Activated naive CD4-positive, alpha-beta T cell treated with Interleukin-2 at 50 U/mL for 16 hours (primary cell): ENCODE measurements at places on chromosomes 13 and 19.

- no peak for DNase-seq
Measured at GRCh38 chr19:37907735-37908455, 887 bp downstream of the SIPA1L3 start.

- no peak for DNase-seq
Measured at GRCh38 chr13:107079423-107080049, 511.6 kb upstream of the ARGLU1 start.

DNA sequence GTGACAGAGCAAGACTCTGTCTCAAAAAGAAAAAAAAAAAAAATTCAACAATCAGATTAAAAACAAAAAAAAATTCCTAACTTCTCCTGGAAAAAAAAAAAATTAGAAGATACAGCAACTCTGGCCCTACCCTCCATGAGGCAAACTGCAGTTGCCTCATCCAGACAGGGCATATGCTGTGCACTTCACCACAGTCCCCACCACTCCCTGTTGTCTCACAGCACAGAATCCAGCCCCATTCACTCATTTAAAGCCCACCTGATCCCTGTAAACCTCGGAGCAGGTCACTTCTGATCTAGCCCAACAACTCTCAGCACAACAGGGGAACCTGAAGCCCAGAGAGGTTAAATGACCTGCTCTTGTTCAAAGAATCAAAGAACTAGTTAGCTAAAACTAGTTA, 24.9 kb downstream of the RHPN2 start:
- DNase-seq = no peak

- DNase-seq = no peak
Measured at GRCh38 chr13:26727633-26728032, 33.0 kb downstream of the GPR12 start.

- DNase-seq = no peak
Measured at GRCh38 chr13:110360598-110360997, 53.5 kb downstream of the COL4A2 start.

- DNase-seq = no peak
Measured at GRCh38 chr19:1038978-1039645, 795 bp upstream of the ABCA7 start.

DNA sequence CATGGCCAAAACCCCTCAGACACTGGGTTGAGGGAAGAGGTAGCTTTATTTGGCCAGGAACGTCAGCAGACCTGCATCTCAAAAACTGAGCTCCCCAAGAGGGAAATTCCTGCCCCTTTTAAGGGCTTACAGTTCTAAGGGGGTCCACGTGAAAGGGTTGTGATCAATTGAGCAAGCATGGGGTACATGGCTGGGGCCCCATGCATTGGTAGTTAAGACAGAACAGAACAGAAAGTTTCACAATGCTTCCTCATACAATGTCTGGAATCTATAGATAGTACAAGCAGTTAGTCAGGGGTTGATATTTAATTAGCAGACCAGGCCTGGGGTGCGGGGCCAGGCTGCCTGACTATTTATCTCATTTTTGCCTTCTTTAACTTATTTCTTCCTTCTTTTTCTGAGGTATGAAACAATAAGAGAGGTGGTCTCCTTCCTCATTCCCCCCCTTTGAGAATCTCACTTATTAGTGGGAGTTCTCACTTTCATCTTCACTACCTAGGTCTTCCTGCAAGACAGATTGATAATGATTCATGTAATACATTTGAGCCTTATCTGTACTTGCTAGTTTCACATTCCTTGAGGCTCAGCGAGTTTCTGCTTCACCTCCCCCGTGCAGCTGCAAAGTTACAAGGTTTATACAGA, 84.8 kb downstream of the SLC25A15 start:
- DNase-seq = no peak

- DNase-seq = peak; percentile 54
Measured at GRCh38 chr13:114067381-114067885, 65.0 kb downstream of the RASA3 start.

DNA sequence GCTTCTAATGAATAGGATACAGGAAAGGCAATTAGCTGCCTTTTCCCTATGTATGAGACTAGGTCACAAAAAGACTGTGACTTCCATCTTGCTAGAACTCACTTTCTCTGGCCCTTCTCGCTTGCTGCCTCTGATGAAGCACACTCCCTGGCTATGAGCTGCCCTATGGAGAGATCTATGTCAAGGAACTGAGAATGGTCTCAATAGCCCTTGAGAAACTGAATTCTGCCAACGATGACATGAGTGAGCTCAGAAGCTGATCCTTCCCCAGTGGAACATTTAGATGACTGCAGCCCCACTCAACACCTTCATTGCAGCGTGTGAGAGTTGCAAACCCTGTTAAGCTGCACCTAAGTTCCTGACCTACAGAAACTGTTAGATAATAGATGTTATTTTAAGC, 309.8 kb downstream of the COG6 start:
- DNase-seq = no peak

GRCh38 chr13:53050151-53050550, 21.5 kb downstream of the OLFM4 start:
- DNase-seq = no peak

DNA sequence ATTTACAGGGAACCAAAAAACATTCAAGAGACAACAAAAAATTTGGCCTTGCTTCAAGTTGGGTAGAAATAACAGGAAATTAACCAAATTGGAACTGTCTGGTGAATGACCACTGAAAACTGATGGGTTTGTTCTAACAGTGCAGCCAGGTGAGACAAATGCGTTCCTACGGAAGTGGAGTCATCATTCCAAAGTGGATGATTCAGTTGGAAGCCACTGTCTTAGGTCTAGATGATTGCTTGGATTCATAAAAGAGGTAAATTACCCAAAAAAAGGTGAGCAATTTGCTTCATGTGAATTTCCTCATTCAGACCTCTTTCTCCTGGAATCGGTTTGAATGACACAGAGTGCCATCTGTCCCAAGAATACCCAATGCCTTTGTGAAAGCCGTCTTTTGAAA, 87.1 kb upstream of the IPO5 start:
- no peak for DNase-seq

DNA sequence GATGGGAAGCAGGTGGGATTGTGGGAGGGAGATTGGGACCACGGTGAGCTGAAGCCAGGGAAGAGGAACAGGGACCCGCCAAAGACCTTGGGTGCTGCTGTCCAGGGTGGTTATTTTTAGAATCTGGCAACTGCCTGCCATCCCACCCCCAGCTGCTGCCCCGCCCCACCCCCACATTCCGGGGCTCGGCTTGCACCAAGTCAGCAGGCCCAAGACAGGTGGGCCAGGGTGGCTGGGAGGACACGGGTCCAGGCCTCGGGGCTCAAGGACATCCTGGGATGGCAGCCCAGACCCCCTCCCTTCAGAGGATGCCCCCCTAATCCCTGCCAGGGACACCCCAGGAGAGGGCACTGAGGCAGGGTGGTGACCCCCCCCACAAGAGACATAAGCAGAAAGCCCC, 827 bp downstream of the CKM start:
- no peak for DNase-seq

GRCh38 chr19:46756544-46756888, 10.3 kb upstream of the STRN4 start:
- no peak for DNase-seq

- no peak for DNase-seq
Measured at GRCh38 chr19:7504684-7505083, 11.2 kb upstream of the ZNF358 start.

DNA sequence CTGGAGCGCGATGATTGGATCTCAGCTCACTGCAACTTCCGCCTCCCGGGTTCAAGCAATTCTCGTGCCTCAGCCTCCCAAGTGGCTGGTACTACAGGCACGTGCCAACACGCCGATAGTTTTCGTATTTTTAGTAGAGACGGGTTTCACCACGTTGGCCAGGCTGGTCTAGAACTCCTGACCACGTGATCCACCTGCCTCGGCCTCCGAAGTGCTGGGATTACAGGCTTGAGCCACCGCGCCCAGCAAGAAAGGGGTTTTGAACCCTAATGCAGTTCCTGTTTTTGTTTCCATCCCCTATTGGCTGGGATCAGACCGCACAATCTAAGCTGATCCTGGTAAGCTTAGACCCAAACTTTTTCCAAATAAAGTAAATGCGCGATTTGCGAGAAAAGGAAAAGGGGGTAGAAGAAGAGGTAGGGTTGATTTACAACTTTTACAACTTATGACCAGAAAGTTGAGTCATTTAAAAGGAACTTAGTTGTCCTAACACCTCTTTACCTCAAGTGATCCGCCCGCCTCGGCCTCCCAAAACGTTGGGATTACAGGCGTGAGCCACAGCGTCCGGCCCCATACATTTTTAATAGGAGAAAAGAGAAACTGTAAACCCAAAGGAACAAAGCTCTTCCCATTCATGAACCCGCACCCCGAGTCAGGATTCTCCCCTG, 764 bp downstream of the ZNF626 start:
- no peak for DNase-seq

DNA sequence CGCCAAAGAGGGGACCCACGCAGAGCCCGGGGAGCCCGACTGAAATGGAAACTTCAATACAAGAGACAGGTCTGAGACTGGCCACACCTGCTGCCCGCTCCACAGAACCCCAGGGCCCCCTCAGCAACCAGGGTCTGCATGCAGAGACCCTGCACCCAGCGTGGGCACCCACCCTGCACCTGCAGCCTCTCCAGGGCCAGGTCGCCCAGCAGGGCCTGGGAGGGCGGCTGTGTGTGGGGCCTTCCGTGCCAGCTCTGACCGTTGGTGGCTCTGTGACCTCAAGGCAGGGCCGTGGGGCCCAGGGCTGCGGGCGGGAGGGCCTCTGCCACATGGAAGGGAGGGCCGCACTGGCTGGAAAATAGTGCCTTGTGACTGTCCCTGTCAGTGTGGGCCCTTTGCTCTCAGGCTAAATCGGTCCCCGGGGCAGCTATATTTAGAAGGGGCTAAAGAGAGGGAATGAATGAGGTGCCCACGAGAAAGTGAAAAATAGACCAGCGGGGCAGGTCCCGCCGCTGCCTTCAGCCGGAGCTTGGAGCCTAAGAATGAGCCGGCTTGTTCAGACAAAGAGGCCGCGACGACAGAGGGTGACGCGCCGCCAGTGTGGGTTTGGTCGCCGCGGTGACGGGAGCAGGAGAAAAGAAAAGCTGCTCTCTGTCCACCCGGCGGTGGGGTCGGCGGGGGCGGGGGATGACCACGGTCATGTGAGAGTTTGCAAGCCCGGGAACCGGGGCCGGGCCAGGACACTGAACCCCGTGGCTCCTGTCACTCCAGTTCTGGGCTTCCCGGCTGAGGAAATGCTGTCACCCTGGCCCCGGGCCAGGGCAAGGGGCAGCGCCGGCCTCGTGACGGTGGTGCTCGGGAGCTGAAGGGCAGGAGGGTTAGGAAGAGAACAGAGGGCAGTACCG, 70.5 kb downstream of the GADD45B start:
- DNase-seq = no peak

- DNase-seq = no peak
Measured at GRCh38 chr13:107069108-107069776, 501.3 kb upstream of the ARGLU1 start.

DNA sequence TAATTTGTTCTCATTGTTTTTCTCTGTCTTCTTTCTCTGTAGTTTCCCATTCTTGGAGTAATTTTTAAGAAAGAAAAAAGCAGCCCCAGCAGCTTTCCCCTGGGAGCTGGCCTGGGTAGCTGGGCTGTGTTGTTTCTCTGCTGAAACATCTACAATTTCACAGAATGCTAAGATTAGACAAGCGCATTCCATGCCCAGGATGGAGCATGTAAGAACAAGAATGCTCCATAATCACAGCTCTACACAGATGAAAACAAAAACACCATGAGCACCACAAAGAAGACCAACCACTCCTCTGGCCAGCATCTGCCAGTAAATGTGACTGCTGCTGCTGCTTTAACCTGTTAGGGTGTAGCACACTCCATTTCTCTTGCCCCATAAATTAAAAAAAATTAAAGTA, 239.2 kb upstream of the SLITRK1 start:
- no peak for DNase-seq

DNA sequence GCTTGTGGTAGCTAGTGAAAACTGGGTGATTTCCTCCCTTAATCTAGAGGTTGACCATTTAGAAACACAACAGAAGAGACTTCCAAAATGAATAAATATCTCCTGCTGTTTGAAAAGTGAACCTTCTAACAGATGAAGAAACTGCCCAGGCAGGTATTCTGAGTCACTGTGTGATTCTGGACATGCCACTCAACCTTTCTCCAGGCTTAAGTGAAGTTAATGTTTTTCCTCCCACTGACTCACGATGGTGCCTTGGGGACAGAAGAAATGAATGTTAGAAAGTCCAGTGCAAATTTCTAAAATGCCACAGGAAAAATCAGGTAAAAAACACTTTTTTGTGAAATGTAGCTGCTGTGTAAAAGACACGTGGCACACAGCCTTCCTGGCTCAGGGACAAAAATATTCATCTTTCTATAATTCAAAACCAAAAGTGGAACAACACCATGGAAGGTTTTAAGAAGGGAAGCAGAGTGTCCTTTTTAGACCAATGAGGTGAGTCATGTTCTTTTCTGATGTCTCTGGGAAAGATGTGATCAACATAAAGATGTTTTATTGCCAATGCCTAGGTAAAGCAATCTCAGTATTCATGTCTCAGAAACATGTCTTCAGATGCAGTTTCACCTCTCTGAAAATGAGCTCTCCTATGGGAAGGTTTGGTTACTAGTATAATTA, 9.1 kb downstream of the UBE2L5 start:
- no peak for DNase-seq

- no peak for DNase-seq
Measured at GRCh38 chr19:45440259-45440638, 16.5 kb upstream of the ERCC1 start.

- no peak for DNase-seq
Measured at GRCh38 chr19:55014714-55015113, 23.4 kb downstream of the GP6 start.

- DNase-seq = no peak
Measured at GRCh38 chr19:1483979-1484428, 5.0 kb upstream of the C19orf25 start.

- DNase-seq = no peak
Measured at GRCh38 chr13:51673165-51673564, 88.9 kb downstream of the WDFY2 start.

GRCh38 chr13:33612641-33613638, 205.0 kb upstream of the RFC3 start:
- peak; percentile 15 for DNase-seq

DNA sequence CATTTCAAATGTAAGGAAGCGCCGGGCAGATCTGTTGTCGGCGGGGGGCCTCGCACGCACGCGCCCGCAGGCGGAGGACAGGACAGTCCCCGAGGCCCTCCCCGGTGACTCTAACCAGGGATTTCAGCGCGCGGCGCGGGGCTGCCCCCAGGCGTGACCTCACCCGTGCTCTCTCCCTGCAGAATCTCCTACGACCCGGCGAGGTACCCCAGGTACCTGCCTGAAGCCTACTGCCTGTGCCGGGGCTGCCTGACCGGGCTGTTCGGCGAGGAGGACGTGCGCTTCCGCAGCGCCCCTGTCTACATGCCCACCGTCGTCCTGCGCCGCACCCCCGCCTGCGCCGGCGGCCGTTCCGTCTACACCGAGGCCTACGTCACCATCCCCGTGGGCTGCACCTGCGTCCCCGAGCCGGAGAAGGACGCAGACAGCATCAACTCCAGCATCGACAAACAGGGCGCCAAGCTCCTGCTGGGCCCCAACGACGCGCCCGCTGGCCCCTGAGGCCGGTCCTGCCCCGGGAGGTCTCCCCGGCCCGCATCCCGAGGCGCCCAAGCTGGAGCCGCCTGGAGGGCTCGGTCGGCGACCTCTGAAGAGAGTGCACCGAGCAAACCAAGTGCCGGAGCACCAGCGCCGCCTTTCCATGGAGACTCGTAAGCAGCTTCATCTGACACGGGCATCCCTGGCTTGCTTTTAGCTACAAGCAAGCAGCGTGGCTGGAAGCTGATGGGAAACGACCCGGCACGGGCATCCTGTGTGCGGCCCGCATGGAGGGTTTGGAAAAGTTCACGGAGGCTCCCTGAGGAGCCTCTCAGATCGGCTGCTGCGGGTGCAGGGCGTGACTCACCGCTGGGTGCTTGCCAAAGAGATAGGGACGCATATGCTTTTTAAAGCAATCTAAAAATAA, 18.2 kb downstream of the IL17D start:
- no peak for DNase-seq

GRCh38 chr19:5452594-5453565, 2.3 kb upstream of the ZNRF4 start:
- no peak for DNase-seq
